ENCODE measurements at places on chromosomes 3 and 15.

- no peak for DNase-seq
These were observed 46.0 kb downstream of the RARB start for GRCh38 chr3:25474052-25474451.

- no peak for DNase-seq
These were observed 90.8 kb downstream of the SLCO3A1 start for GRCh38 chr15:91944331-91944730.

- DNase-seq = no peak
These were observed 103.8 kb upstream of the LIPC start for GRCh38 chr15:58327958-58328357.

DNA sequence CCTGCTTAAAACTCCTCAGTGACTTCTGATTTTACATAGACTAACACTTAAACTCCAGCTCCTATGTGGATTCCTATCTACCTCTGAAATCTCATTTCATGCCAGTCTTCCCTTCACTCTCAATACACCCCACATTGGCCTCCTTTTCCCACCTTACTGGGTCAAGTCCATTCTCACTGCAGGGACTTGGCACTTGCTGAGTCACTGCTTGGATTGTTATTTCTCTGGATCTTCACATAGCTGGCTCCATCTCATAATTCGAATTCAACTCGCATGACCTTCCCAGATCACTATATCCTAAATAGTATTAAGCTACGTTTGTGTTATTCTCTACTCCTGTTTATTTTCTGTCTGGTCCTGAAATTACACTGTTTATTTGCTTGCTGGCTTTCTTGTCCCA lies 59.6 kb upstream of the FRMD4B start:
- DNase-seq = no peak

DNA sequence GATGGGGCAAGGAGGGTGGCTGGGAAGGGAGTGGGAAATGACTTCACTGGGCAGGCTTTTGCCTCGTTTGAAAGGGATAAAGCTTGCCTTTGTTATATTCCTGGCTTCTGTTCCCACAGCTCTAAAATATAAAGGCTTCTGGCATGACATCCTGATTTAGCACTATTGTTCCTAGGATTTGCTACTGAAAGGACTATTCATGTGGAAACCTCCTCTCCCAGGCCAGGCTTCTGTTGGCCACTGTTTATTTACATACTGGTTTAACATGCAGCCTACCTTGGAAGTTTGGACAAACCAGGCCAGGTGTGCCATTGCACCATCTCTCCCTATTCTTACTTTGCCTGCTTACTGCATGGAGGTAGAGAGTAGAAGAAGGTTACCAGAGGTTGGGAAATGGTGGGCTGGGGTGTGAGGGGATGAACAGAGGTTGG lies 2.4 kb upstream of the LMCD1 start:
- peak; percentile 36 for DNase-seq

GRCh38 chr3:127172211-127172610 lies 20.7 kb upstream of the PRR23E start:
- no peak for DNase-seq

- no peak for DNase-seq
These were observed 36.1 kb upstream of the SLC41A3 start for GRCh38 chr3:126119976-126120375.

- DNase-seq = no peak
These were observed 113.6 kb downstream of the POLR2M start for GRCh38 chr15:57820119-57820518.
